ENCODE measurements at places on chromosomes 5 and 9.

DNA sequence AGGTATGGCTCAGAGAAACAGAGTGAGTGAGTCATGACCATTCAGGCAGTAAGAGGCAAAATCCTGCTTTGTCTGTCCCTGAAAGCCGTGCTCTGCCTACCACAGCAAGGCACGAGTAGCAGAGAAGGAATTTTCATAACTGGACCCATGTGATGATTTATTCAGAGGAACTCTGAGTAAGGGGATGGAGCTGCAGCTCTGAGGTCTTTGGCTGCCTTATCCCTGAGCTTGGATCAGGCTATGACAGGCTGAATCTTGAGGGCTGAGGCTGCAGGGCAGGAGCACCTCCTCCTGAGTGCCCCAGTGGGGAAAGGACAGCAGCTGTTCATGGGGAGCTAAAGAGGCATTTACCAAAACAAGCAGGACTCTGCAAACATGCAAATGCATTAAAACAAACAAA lies 183.4 kb downstream of the PAPPA start:
- DNase-seq = no peak
- H3K27ac ChIP-seq = no peak overlapping the region
- no peak overlapping the region for H3K4me3 ChIP-seq
- H3K4me1 ChIP-seq = no peaks in the 10 kb centered on the region
- no peaks in the 10 kb centered on the region for H3K36me3 ChIP-seq

DNA sequence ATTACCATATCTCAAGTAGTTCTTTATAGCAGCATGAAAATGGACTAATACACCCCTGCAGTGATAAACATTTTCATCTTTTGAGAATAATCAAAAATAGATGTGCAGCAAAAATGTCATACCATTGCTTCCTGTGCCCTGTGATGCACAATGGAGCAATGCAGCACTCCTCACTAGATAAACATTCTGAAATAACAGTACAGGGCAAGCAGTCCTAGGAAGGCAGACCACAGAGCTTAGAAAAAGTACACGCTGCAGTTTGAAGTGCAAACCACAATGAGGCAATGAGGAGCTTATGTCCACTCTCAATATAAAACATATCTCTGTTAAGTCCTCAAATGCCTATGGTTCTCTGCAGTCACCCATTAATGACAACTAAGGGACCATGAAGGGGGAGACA lies 367.6 kb downstream of the PDE4D start:
- no peaks in the 10 kb centered on the region for H3K36me3 ChIP-seq
- H3K27ac ChIP-seq = no peak overlapping the region
- no peak for DNase-seq
- H3K27me3 ChIP-seq = no peaks in the 10 kb centered on the region
- H3K4me3 ChIP-seq = no peak overlapping the region

DNA sequence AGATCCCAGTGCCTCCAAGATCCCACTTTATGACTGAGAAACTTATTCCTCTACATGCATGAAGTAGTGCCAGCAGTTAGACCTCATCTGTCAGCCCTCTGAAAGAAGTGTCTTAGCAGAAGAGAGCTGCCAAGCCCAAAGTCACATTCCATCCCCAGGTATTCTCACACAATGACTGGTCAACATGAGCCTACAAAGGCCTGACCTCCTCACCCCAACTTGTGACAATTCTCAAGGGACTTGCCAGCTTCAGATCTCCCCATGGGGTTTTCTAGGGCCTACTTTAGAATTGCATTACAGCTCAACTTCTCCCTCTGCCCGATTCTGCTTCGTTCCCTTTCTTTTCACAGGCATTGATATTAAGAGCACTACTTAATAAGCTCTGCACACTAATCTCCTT lies 393.8 kb upstream of the SLC30A5 start:
- no peak for DNase-seq
- H3K36me3 ChIP-seq = no peaks in the 10 kb centered on the region
- H3K4me1 ChIP-seq = no peaks in the 10 kb centered on the region
- no peak overlapping the region for H3K27ac ChIP-seq
- H3K4me3 ChIP-seq = no peak overlapping the region

DNA sequence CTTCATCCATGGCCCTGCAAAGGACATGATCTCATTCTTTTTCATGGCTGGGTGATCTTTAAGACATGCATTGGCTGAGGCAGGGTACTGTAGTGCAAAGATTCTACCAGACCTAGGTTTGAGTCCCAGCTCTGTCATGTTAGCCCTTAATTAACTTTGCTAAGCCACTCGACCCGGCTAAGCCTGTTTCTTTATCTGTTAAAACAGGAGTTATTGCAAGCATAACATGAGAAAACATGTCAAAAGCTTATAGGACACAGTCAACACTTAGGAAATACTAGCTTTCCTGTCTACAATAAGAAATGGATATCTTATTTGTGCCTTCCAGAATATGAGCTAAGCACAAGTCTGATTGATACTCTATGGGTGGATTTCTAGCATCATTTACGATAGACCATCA lies 92.6 kb downstream of the RASEF start:
- no peak overlapping the region for H3K4me3 ChIP-seq
- H3K36me3 ChIP-seq = no peaks in the 10 kb centered on the region

- H3K36me3 ChIP-seq = no peaks in the 10 kb centered on the region
- no peaks in the 10 kb centered on the region for H3K27me3 ChIP-seq
- no peak for DNase-seq
- H3K27ac ChIP-seq = no peak overlapping the region
These were observed 487.4 kb downstream of the PRDM9 start for GRCh38 chr5:23994581-23995370.

GRCh38 chr9:86175223-86175622 lies 75.9 kb upstream of the GOLM1 start:
- no peak for DNase-seq
- H3K27me3 ChIP-seq = no peaks in the 10 kb centered on the region
- H3K4me3 ChIP-seq = no peak overlapping the region
- H3K27ac ChIP-seq = no peak overlapping the region
- H3K4me1 ChIP-seq = no peaks in the 10 kb centered on the region

DNA sequence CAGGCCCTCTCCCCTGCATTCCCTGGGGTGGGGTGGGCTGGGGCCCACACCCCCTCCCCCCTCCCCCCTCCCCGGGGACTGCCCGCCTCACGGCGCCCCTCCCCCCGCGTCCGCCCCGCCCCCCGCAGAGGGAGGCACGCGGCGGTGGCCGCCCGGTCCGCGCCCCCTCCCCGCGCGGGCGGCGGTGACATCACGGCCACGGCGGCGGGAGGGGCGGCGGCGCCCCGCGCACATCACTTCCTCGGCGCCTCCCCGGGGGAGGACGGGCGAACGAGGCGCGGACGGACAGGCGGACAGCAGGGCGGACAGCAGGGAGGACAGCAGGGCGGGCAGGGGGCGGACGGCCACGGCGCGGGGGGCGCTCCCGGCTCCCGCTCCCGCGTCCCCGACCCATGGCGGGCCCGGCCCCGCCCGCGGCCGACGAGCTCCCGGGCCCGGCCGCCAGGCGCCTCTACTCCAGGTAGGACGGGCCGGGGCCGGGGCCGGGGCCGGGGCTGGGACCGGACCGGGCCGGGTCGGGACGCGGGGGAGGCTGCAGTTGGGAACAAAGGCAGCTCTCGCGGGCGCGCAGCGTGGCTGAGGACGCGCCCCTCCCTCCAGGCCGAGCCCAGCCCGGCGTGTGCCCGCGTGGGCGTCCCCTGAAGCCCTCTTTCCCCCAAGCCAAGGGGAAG lies at the start of gene GPSM1:
Gene GPSM1, plus strand, starts transcription at position 236 of the 671 bp plus-strand sequence. Its CDS starts 157 bp downstream, at position 393.
- no peaks in the 10 kb centered on the region for H3K27me3 ChIP-seq
- H3K4me1 ChIP-seq = no peaks in the 10 kb centered on the region
- H3K27ac ChIP-seq = peak within 1 kb of the TSS; percentile 75
- H3K4me3 ChIP-seq = peak within 1 kb of the TSS; percentile 70
- DNase-seq = peak; percentile 62
